Tibial nerve (tissue), 4 donors: ENCODE measurements at places on chromosomes 13 and 19.

- no peak overlapping the region for H3K27ac ChIP-seq
- H3K27me3 ChIP-seq, result no peaks in the 10 kb centered on the region
- no peaks in the 10 kb centered on the region for H3K36me3 ChIP-seq
- no peaks in the 10 kb centered on the region for H3K4me1 ChIP-seq
- H3K4me3 ChIP-seq, result no peak overlapping the region
These were observed 6.9 kb upstream of the CEACAM5 start for GRCh38 chr19:41701401-41702075.

GRCh38 chr13:26022538-26023292 is 29.1 kb downstream of the SHISA2 start:
- H3K4me1 ChIP-seq, result no peaks in the 10 kb centered on the region
- H3K4me3 ChIP-seq, result no peak overlapping the region
- DNase-seq, result no peak
- no peak overlapping the region for H3K27ac ChIP-seq
- no peaks in the 10 kb centered on the region for H3K36me3 ChIP-seq

DNA sequence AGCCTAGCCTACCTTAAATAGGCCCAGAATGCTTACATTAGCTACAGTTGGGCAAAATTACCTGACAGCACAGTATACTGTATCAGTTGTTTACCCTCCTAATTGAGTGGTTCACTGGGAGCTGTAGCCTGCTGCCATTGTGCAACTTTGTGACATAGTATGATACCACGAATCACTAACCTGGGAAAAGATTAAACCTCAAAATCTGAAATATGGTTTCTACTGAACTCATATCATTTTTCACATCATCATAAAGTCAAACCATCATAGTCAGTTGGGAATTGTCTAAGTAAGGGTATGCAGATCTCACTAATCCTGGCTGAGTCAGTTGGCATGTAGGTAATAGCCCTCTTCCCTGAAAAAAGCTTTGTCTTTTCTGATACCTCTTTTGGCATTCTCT is 9.2 kb downstream of the PAN3 start:
- no peaks in the 10 kb centered on the region for H3K27me3 ChIP-seq
- peaks cover 5% of the 10 kb centered on the region for H3K36me3 ChIP-seq
- H3K4me1 ChIP-seq, result no peaks in the 10 kb centered on the region
- H3K4me3 ChIP-seq, result no peak overlapping the region

GRCh38 chr19:15539638-15540037 is 31.3 kb downstream of the CYP4F22 start:
- no peaks in the 10 kb centered on the region for H3K36me3 ChIP-seq
- no peaks in the 10 kb centered on the region for H3K27me3 ChIP-seq
- no peaks in the 10 kb centered on the region for H3K4me1 ChIP-seq
- no peak overlapping the region for H3K4me3 ChIP-seq

GRCh38 chr19:38319421-38320258 is at the start of gene KCNK6:
TSS of gene KCNK6 (plus strand) at chr19:38319845. CDS start at chr19:38319951, 106 bp downstream.
- peaks cover 11% of the 10 kb centered on the region for H3K4me1 ChIP-seq
- peak within 1 kb of the TSS; percentile 53 for H3K4me3 ChIP-seq
- no peaks in the 10 kb centered on the region for H3K27me3 ChIP-seq
- DNase-seq, result no peak
- no peaks in the 10 kb centered on the region for H3K36me3 ChIP-seq

- H3K36me3 ChIP-seq, result no peaks in the 10 kb centered on the region
- DNase-seq, result no peak
- H3K27me3 ChIP-seq, result peaks cover 4% of the 10 kb centered on the region
- no peak overlapping the region for H3K27ac ChIP-seq
- no peak overlapping the region for H3K4me3 ChIP-seq
These were observed 11.6 kb downstream of the ZNRF4 start for GRCh38 chr19:5466814-5467291.
